NCI-H1417 treated with DMSO at 0.1 percent for 48 hours (cell line): ENCODE measurements at places on chromosomes 2 and 18.
A peak's percentile ranks its signal among the peaks of the same experiment; 100 is the strongest.

DNA sequence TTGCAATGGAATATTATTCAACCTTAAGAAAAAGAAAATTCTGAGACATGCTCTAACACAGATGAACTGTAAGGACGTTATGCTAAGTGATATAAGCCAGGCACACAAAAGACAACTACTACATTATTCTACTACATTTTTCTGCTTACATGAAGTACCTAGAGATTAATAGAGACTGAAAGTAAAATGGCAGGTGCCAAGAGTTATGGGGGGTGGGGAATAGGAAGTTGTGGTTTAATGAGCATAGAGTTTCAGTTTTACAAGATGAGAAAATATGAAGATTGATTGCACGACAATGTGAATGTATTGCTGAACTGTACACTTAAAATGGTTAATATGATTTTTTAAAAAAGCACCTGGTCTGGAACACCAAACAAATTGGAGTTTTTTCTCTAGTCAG, 1231.6 kb upstream of the DDX18 start:
- DNase-seq = no peak

DNA sequence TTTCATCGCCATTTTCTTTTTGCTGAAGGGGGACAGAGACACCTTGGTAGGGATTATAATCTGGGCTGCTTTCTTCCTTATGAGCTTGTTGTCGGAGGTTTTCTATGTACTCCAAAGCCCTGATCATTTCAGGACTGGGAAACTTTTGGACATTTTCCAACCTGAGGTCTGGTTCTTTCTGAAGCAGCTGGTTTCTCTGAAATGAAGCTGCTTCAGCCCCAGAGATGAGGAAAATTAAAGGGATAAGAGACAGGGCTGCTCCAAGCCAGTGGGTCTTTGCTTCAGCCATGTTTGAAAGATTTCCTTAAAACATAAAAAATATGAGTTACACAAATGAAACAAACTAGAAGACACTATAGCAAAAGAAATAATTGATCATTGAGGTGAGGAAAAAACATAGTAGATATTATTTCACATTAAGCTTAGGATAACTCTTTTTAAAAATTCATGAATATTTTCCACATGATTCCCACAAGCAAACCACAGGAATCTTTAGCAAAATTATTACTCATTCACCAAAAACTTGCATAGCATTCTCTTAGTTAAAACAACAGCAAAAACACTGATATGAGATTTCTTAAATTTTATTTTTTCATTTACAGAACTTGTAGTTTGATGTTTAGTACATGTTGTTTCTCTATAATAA, 3.0 kb downstream of the SCG2 start:
- DNase-seq = no peak

DNA sequence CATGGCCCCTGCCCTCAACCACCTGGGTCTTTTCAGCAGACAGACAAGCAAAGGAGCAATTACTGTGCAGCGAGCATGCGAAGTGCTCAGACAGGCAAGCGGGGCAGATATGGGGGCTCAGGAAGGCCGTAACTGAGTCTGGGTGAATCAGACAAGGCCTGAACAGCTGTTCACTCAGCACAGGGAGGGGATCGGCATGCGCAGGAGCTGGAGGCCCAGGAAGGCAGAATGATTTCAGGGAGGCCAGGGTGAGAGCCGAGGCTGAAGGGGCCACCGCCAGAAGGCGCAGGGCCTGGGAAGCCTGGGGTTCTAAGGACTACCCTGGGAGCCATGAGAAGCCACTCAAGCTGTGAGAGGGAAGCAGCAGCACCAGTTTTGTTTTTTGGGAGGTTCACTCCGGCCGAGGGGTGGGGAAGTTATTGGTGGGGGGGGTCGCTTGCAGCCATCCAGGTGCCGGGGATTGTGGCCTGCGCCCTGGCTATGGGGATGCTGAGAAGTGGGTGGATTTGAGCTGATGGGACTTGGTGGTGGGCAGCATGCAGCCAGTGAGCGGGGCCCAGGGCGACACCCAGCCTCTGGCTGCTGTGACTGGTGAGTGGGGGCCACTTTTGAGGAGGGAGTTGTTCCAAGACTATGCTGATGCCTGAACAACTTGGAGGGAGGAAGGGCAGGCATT, 132.2 kb downstream of the TSN start:
- DNase-seq = no peak

DNA sequence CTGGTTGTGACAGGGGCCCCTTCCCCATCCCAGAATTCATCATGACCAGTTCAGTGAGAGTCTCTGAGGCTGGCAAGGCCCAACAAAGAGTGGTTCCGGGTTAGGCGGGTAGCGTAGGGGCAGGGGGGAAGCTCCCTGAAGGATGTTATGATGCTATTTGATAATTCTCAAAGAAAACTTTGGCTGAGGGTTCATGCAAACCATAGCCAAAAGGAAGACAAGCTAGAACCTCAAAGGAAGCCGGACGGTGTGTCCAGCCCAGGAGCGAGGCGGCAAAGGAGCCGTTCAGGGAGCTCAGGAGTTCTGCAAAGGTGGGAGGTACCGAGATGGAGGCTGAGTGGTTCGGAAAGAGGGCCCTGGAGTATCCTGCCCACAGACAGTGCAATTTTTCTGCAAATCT, 226.8 kb upstream of the RAB6C start:
- no peak for DNase-seq

DNA sequence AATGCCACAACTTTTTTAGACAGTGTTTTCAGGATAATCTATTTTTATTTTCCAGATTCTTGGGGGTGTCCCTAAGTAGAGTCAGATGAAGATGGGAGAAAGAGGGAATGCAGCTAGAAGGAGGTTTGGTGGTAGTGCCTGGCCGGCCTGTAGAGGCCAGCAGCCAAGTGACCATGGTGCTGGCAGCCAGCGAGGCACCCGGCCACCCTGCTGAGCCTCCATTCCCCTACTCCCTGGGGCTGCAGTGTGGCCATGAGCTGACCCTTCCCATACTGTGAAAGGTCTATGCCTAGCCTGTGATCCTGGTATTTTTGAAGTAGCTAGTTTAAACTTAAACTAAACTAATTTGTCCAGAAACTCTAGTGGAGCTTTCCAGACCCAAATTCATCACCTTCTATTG, 268.6 kb downstream of the CYRIA start:
- DNase-seq = no peak

DNA sequence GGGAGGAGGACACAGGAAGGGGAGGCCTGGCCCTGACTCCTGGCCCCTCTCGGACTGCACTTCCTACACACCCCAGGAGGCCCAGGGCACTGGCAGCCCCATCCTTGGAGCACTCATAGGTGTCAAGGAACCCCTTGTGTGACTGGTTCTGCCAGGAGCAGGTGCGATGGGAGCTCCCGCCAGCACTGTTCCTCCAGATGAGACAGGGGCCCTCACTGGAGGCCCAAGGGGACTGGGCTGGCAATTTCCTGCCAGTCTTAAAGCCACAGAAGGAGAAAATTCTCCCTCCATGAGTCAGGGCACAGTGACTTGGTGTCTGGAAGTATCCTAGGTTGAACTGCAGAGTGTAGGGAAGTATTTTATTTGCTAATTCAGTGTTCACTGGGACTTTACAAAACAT, 42.8 kb upstream of the MAL start:
- DNase-seq = no peak

GRCh38 chr2:199581408-199581807, 123.7 kb upstream of the SATB2 start:
- no peak for DNase-seq

DNA sequence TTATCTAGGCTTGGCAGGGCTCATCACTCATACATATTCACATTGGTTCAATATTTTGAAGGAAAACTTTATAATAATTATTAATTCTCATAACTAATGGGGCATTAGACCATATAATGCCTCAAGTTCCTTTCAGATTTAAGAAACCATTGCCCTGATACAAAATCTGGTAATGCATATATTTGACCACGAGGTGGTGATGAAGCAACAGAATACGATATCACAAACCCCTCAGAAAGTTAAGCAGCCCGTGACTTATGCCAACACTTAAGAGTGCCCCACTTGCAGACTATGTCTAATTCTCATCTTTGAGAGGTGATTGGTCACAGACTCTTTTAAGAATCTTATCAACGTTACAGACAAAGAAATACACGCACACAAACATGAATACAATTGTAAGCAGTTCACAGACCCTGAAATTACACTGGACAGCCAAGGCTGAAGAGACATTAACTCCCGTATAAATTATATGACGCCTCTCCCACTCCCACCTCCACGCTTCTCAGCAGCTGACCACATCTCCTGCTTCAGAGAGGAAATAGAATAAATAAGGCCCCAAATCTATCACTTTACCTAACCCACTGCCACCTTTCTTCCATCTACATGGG, 20.7 kb upstream of the DNAH6 start:
- no peak for DNase-seq

DNA sequence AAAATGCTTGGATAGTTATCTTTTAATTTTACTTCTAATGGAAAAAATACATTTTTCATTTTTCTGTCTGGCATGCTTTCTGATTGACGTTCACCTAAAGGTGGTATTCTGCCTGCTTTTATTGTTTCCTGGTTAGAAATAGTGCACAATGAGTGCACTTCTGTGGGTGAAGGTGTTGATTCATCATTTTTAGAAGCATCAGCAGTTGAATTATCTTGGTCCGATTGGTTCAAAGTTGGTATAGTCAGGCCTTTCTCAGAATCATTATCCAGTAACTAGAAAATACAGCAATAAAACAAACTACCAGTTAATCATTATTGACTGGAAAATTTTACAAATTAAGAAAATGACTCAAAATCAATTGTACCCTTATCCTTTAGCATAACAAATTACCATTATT, 84.5 kb downstream of the STRADB start:
- DNase-seq = no peak

GRCh38 chr2:1856922-1857321, 112.6 kb upstream of the PXDN start:
- no peak for DNase-seq

DNA sequence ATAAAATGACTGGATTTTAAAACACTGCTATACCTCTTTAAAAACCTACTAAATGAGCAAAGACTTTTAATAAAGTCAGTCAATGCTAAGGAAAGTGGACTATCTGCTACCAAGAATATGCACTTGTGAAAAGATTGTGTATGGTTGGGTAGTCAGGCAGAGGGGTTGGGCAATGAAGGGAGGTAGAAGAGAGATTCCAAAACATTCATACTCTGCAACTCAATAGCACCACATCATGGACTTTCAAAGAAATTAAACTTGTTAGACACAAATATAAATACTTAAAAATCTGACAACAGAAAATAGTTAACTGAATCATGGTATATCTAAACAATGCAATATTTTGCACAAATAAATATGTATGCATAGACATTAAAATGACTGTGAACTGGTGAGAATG, 139.9 kb upstream of the MAPRE2 start:
- no peak for DNase-seq

DNA sequence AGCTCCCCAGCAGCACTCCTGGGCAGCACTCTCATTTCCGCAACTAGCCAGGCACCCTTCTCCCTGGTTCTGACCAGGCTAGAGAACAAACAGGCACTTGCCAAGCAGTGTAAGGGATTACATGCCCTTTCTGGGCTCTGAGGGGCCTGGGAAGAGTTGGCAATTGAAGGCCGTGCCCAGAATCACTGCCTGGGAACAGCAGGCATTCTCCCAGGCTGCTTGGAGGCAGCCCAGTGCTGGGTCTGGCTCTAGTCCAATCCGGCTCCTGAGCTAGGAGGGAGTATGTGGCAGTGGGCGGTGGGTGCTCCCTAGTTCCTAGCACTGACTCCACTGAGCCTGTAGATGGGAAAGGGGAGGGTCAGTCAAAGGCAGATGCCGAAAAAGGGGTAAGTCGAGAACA, 34.1 kb upstream of the SP3 start:
- no peak for DNase-seq

- no peak for DNase-seq
Observed at GRCh38 chr2:60555066-60555782, 1.8 kb upstream of the BCL11A start.

DNA sequence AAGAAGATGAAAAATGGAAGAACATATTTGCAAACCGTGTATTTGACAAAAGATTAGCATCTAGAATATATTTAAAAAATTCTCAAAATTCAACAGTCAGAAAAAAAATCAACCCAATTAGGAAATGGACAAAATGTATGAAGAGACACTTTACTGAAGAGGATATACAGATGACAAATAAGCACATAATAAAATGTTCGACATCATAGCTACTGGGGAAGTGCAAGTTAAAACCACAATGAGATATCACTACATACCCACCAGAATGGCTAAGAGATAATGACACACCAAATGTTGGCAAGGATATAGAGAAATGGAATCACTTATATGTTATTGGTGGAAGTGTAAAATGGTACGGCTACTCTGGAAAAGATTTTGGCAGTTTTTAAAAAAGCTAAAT, 11.7 kb upstream of the NUP35 start:
- no peak for DNase-seq

- DNase-seq = peak; percentile 2
Observed at GRCh38 chr18:32577561-32577960, 106.9 kb upstream of the GAREM1 start.

DNA sequence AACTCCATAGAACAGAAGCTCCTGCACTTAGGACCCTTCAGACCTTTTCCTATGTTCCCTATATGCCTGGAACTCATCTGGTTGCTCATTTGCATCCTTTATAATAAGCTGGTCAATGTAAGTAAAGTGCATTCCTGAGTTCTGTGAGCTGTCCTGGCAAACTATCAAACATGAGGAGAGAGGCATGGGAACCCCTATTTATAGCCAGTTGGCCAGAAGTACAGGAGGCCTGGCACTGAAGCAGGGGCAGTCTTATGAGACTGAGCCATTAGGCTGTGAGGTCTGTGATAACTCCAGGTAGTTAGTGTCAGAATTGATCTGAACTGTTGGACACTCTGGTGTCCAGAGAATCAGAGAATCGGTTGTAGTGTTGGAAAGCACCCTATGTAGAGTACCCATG, 88.4 kb downstream of the EHD3 start:
- no peak for DNase-seq

DNA sequence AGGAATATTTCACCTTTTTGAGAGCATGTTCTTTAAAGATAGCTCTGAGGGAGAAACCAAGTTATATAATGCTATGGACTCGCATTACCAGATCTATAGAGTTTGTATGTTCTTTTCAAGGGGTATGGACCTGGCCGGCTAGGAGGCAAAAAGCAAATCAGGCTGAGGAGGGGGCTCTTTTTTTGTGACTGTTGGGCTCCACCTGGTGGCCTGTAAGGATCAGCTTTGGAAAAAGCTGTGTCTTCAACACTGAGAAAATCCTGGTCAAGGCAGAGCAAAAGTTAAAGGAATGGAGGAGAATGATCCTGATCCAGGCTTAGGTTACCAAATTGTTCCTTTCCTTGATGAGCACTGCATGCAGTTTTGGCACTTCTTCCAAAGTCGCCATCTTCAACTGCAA, 180.5 kb downstream of the DIS3L2 start:
- DNase-seq = no peak

DNA sequence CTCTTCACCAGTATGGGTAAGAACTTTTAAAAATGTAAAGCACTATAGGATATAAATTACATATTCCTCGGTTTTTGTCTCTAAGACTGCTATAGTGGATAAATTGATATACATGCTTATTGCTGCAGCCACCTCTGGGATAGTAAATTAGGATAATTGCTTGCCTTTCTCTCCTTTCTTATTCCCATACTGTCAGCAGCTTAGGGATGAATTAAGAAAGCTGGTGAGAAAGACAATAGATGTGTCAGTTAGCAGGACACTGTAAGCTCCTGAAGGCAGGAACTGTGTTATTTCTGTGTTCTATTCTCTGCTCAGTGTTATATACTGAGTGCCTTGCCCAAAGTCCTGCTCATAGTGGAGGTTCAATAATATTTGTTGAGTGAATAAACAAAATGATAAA, 828.6 kb upstream of the ACVR2A start:
- DNase-seq = no peak

GRCh38 chr2:30288561-30288960, 57.2 kb downstream of the LBH start:
- DNase-seq = no peak

GRCh38 chr2:64625299-64626145, 28.2 kb downstream of the SERTAD2 start:
- no peak for DNase-seq
